ENCODE measurements at places on chromosomes 5 and 9.

GRCh38 chr9:97740848-97741821, 44.0 kb upstream of the XPA start:
- DNase-seq = no peak

- peak; percentile 5 for DNase-seq
Observed at GRCh38 chr5:139848508-139849100, 53.0 kb downstream of the PSD2 start.

GRCh38 chr5:158212237-158212636, 353.3 kb upstream of the CLINT1 start:
- no peak for DNase-seq

DNA sequence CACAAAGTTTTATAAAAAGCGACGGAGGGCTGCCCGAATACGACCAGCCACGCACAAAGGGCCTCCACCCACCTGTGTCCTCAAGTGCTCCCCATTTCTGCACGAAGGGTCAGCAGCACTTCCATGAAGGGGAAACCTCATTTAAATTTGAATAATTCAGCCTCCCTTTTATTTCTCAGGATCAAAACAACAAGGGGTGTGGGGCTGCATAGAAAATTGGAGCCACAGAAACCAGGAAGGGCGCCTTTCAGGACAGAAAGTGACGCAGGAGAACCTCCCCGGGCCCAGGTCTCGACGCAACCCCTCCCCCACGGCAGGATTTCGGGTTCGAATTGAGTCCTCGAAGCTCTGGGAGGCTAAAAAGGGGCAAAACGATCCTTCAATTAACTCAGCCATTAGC, 2.1 kb downstream of the NRARP start:
- DNase-seq = no peak

DNA sequence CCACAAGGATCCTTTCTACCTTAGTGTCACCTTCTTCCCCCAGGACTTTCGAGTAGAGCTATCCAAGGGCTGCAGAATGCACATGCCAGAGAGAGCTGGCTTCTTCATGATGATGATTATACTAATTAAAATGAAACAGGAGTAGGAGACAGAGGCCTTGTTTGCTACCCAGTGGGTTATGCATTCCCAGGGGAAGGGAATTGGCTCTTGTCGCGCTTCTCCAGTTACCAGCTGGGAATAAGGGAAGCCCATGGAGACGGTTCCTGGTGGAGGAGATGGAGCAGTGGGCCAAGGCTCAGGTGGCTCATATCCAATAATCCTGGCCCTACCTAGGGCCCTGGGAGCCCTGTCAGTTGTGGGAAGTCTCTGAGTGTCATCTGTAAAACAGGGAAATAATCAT, 65.1 kb downstream of the WWC1 start:
- no peak for DNase-seq

DNA sequence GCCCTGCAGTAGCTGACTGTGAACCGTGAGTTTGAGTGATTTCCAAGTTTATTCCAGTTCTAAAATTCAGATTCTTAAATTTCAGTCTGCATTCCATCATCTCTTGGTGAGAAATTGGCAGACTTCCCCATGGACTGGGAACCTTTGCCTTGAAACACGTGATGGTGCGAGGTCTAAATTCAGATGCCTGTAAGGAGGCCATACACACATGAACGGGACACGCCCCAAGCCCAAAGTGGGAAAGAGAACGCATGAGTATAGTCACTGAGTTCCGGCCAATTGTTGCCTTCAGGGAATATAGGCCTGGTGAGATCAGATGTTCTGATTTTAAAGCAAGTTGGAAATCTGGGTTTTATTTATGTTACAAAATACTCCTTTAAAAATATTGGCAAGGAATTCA, 1084.4 kb upstream of the WWC1 start:
- DNase-seq = no peak

- no peak for DNase-seq
Observed at GRCh38 chr5:131635684-131636572, 899 bp upstream of the RAPGEF6 start.

- DNase-seq = no peak
Observed at GRCh38 chr5:116671211-116671736, 96.7 kb upstream of the SEMA6A start.
